ENCODE measurements at places on chromosomes 16 and 17. TPM values are rescaled to one million over a fixed set of nuclear protein-coding genes. Genes with fewer than 3 reads are reported as not detected.
A peak's percentile ranks its signal among the peaks of the same experiment; 100 is the strongest.

The ITGAX gene
- total RNA-seq = 22.7 TPM

DNA sequence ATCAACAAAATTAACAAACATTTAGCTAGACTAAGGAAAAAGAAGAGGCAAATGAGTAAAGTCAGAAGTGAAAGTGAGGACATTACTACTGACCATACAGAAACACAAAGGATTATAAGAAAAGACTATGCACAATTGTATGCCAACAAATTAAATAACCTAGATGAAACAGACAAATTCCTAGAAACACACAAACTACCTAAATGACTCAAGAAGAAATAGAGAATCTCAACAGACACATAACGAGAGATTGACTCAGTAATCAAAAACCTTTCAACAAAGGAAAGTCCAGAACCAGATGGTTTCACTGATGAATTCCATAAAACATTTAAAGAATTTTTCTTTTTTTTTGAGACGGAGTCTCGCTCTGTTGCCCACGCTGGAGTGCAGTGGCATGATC, 35.7 kb upstream of the MYLK3 start:
- no peaks in the 10 kb centered on the region for H3K27me3 ChIP-seq
- H3K4me3 ChIP-seq = no peak overlapping the region
- H3K27ac ChIP-seq = no peak overlapping the region
- H3K4me1 ChIP-seq = peaks cover 2% of the 10 kb centered on the region
- H3K36me3 ChIP-seq = peaks cover 2% of the 10 kb centered on the region

The UBFD1 gene
- total RNA-seq = 40.2 TPM

DNA sequence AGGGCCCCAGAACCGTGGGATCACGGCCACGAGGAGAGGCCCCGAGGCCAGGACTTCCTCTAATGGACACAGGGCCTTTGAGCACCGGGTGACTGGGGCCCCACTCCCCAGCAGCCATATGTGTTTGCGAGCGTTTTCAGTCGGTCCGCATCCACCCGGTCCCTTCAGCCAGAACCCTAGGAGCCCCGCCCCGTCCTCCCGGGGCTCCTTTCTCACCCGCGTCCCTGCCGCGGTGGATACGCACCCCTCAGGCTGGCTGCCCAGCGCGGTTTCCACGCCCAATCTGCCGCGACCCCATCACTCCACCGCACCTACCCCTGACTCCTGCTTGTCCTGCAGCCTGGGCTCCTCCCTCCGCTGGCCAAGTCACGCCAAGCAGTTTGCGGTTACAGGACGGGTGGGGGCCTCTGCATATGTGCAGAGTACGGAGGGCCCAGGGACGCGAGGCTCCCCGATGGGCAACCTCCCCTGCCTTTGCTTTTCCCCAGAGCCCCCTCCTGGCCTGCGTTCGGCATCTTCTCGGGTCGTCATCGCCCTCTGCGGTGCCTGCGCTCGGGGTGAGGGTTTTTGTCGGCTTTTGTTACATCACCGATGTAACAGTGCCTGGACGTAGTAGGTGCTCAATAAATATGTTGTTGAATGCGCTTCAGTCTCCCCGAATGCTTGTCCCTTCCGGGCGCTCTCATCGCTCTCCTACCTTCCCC, 1.0 kb upstream of the TTYH2 start:
- H3K27ac ChIP-seq = peak overlapping the region; percentile 58
- H3K27me3 ChIP-seq = no peaks in the 10 kb centered on the region
- no peak for DNase-seq
- H3K4me3 ChIP-seq = peak overlapping the region; percentile 77
- peaks cover 67% of the 10 kb centered on the region for H3K4me1 ChIP-seq

The CBX4 gene
- 50.3 TPM for total RNA-seq

DNA sequence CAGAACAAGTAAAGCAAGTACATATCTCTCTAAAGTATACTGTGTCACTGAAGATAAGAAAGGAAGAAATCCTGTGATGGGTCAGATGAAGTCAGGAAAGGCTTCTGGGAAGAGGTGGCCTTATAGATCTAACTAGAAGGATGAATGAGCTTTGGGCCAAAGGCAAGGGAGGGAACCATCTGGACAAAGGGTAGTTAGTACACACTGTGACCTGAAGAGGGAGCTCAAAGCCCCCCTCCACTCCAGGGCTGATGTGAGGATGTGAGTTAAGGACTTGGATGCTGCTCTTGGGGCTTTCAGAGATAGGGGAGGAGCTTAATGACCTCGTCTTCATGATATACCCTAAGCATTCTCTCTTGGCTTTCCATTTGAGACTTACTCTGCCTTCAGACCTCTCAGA, 185.3 kb upstream of the CACNG3 start:
- H3K4me3 ChIP-seq = no peak overlapping the region
- H3K4me1 ChIP-seq = peaks cover 25% of the 10 kb centered on the region
- H3K27ac ChIP-seq = no peak overlapping the region

DNA sequence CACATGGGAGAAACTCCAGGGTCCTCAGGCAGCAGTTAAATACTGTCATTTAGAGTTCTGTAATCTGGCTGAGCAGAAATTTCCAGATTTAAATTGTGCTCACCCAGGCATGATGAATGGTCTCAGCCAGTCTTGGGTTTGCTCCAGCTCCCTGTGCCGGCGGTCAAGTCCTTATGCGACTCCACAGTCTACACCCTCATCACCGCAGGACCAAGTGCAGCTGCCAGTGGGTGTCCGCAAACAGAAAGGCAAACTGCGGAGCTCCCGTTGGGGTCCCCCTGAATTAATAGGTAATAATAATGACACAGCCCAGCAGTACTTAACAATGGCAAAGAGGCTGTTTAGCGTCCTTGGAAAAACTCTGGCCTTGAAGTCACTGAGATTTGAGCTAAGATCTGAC, 3.9 kb upstream of the CACNG4 start:
- H3K4me1 ChIP-seq = peaks cover 5% of the 10 kb centered on the region
- no peaks in the 10 kb centered on the region for H3K36me3 ChIP-seq
- no peak overlapping the region for H3K4me3 ChIP-seq
- no peak for DNase-seq

DNA sequence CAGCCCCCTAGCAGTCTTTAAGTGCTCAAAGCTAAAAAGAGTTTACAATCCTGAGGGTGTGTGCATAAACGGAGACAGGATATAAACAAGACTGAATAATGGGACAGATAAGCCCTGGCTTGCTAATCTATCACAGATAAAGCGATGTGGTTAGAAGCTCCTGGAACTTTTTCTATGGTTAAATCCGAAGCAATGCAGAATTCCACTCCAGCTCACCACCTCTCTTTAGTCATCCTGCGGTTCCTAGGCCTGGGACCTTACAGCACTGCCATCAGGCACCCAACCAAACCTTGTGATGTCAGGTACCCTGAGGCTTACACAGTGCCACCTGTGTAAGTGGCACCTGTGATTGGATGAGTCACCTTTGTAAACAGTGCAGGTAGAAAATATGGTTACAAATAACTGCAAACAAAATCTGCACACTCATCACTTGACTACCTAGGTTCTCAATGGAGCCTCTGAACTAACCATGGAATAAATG, 31.5 kb upstream of the B4GALNT2 start:
- H3K4me1 ChIP-seq = no peaks in the 10 kb centered on the region
- no peak overlapping the region for H3K27ac ChIP-seq
- H3K36me3 ChIP-seq = no peaks in the 10 kb centered on the region
- H3K4me3 ChIP-seq = no peak overlapping the region

The CCL1 gene
- not detected for total RNA-seq

DNA sequence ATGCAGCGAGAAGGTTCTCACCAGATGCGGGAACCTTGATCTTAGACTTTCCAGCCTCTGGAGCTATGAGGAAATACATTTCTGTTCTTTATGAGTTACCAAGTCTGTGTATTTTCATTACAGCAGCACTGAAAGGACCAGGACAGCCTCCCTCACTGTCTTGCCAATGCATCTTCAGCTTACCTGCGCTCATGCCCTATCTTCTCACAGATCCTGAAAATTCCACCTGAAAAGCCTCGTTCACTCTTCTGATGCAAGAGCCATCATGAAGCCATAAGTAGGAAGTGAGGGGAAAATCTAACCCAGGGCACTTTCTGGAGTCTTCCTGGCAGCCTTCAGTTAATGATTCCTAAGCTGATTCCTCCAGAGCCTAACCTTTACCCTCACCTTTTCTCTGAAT, 194.0 kb downstream of the SALL1 start:
- peaks cover 2% of the 10 kb centered on the region for H3K27me3 ChIP-seq
- H3K36me3 ChIP-seq = no peaks in the 10 kb centered on the region
- H3K4me1 ChIP-seq = no peaks in the 10 kb centered on the region
- H3K4me3 ChIP-seq = no peak overlapping the region

DNA sequence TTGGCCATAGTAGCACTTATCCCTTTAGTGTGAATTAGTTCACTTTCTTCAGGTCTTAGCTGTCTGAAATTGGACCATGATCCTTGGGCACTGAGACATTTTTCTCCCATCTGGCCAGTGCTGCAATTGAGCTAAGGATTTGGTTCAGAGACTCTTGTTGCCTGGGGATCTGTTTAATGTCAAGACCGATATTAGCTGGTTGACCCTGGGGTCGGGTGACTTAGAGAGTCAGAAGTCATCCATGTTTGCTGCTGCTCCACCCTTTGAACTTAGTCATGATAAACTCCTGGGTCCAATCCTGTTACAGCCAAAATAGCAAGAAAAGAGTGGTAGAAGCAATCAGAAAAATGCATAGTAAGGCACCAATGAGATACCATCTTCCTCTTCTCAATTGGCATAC, 45.8 kb upstream of the TOX3 start:
- H3K4me1 ChIP-seq = no peaks in the 10 kb centered on the region
- no peak overlapping the region for H3K27ac ChIP-seq
- no peaks in the 10 kb centered on the region for H3K36me3 ChIP-seq
- H3K27me3 ChIP-seq = no peaks in the 10 kb centered on the region
- H3K4me3 ChIP-seq = no peak overlapping the region
- no peak for DNase-seq

GRCh38 chr16:80346111-80346632, 194.6 kb upstream of the DYNLRB2 start:
- no peak overlapping the region for H3K27ac ChIP-seq
- H3K4me3 ChIP-seq = no peak overlapping the region
- no peaks in the 10 kb centered on the region for H3K36me3 ChIP-seq
- H3K27me3 ChIP-seq = no peaks in the 10 kb centered on the region
- no peak for DNase-seq
- no peaks in the 10 kb centered on the region for H3K4me1 ChIP-seq

DNA sequence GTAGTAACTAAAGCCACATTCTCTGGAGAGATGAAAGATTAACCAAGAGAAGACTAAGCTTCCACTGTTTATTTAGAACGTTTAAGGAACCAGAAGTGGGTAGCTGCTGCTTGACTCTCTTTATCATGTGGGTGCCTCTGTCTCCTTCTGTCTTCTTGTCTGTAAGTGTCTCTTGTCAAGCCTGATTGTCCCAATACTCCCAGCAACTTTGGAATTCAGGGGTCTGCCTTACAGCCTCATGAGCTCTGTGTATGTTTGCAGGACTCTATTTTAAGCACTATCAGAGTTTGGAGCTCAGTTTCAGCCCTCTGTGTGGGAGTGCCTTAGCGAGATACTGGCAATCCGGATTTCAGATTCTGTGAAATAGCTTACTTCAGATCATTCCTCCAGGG, 29.3 kb upstream of the SPACA3 start:
- no peaks in the 10 kb centered on the region for H3K4me1 ChIP-seq
- H3K36me3 ChIP-seq = no peaks in the 10 kb centered on the region
- peaks cover 17% of the 10 kb centered on the region for H3K27me3 ChIP-seq
- H3K27ac ChIP-seq = no peak overlapping the region

- DNase-seq = no peak
- H3K4me3 ChIP-seq = no peak overlapping the region
- H3K36me3 ChIP-seq = no peaks in the 10 kb centered on the region
Observed at GRCh38 chr16:6104428-6104827, 1006.8 kb upstream of the EEF2KMT start.

DNA sequence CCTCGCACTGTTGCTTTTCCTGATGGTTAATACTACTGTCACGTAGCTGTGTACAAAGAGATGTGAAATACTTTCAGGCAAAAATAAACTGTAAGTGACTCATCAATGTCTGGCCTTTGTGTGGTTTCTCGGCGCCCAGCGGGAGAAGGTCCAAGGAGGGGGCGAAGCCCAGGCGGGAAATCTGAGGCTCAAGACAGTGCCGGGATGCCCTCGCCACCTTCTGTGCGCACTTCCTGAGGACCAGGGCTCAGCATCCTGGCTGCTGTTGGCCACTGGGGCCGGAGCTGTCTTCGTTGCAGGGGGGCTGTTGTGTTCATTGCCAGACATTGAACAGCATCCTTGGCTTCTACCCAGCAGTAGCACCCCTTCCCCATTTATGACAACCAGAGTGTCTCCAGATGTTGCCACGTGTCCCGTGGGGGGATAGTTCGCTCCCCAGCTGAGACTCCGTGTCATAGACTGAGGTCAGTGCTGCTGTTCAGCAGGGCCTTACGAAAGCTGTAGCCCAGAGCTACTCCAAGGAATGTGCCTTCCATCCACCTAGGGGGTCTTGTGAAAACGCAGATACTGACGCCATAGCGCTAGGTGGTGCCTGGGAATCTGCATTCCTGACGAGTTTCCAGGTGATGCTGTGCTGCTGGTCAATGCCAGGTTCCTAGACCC, 67.3 kb upstream of the PLCG2 start:
- H3K36me3 ChIP-seq = peaks cover 18% of the 10 kb centered on the region
- no peak for DNase-seq
- H3K4me1 ChIP-seq = peaks cover 24% of the 10 kb centered on the region
- H3K27me3 ChIP-seq = no peaks in the 10 kb centered on the region
- no peak overlapping the region for H3K27ac ChIP-seq
- no peak overlapping the region for H3K4me3 ChIP-seq

DNA sequence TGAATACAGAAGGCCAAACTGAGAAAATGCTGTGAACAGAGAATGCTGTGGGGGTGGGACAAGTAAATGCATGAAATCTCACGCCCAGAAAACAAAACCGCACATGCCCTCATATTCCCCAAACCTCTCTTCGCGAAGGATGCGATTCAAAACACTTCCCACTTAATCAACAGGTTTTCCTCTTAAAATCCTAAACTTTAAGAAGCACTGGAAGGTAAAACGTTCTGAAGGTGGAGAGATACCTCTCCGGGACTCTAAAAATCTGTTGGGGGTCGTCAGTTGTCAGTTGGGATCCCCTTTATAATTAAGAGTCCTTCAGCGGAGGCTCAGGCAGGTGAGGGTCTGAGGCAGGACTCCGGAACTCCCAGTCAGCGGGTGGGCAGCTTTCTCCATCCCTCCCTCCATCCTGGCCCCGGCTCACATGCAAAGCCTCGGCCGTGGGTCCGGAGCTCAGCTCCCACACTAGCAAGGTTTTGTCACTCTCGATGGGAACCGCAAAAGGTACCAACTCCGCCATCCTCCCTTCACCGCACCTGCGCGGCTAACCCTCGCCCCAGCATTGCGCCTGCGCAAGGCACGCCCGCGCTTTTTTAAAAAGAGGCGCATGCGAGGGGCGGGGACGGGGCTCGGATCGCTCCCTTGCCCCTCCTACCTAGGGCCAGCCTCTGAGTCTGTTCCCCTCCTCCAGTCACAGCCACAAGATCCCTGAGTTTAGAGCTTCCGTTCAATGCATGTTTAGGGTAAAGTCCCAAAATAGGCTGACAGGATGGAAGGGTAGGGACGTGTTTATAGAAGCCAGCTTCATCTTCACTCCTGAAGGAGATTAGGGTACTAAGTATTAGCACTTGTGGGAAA, at the start of gene RDM1:
Gene RDM1 (minus strand): TSS at position 563 of the 855 bp plus-strand sequence. CDS start 46 bp downstream, at position 517.
- peak within 1 kb of the TSS; percentile 85 for H3K27ac ChIP-seq
- peaks cover 37% of the 10 kb centered on the region for H3K4me1 ChIP-seq
- DNase-seq = peak; percentile 94
- peaks cover 25% of the 10 kb centered on the region for H3K36me3 ChIP-seq
- H3K27me3 ChIP-seq = peaks cover 8% of the 10 kb centered on the region
